ENCODE measurements at places on chromosomes 6 and 20.

DNA sequence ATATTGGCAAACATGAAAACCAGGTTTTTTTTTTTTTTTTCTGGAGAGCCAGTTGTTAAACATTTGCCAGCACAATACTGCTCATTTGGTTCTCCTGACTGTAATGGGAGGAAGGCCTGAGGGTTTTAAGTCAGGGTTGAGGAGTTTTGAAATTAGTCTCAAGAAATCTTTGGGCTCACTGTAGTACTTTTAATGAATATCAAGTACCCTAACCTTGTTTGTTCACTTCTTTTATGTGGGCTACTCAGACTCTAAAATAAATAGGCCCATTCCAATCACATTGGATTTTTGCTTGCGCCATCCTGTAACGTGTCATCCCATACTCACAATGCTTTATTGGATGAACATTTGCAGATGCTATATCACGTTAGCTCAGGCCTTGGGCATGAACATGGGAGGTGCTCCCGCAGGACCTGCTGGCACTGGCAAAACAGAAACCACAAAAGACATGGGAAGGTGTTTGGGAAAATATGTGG lies 146.9 kb downstream of the DNAH8 start:
- DNase-seq: no peak

DNA sequence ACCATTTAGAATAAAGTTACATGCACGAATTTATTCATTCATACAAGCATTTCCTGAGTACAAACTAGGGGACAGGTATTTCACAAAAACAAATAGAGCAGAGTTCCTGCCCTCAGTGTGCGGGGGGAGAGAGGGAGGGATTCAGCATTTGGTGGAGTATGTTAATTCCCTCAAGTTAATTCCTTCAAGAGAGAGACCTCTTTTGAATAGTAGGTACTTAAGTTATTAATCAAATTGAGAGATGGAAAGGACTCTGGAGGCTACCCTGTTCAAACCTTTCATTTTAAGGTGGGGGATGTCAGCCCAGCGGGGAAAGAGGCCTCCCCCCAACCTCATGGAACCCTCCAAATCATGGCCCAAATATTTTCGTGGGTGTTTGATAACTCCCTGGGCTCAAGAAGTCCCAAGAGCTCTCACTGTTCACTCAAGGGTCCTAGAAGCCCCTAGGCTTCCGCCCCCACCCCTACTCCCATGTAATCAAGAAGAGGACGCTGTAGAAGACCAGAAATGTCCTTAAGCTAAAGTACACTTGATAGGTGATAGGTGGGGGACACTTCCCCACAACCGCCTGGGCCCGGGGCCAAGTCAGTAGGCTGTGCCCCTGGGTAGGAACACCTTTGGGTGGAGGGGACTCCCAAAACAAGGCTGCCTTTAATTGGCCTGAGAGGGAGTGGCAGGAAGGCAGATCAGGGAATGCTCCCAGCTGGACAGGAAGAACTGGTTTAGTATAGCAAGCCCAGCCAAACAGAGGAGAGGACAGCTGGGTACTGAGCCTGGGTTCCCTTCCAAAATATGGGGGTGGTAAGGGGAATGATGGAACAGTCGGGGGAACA lies 2.9 kb downstream of the SDC4 start:
- no peak for DNase-seq

GRCh38 chr6:87756858-87757257 lies 54.8 kb upstream of the AKIRIN2 start:
- DNase-seq: peak; percentile 78

GRCh38 chr6:73694711-73695411 lies 1.1 kb upstream of the CD109 start:
- DNase-seq: peak; percentile 44

- DNase-seq: no peak
Observed at GRCh38 chr6:154429711-154430110, 73.1 kb upstream of the IPCEF1 start.

- no peak for DNase-seq
Observed at GRCh38 chr20:40291493-40292135, 397.4 kb downstream of the MAFB start.

- no peak for DNase-seq
Observed at GRCh38 chr6:166629628-166630027, 2.6 kb upstream of the RPS6KA2 start.

All from RPMI8226 (cell line).